ENCODE measurements at places on chromosomes 4 and X. TPM values are rescaled to one million over a fixed set of nuclear protein-coding genes. Genes with fewer than 3 reads are reported as not detected.

DSPP gene
- not detected for total RNA-seq

LNX1 gene
- total RNA-seq = not detected

PDZD4 gene
- not detected for total RNA-seq

TRAM1L1 gene
- total RNA-seq = 0.14 TPM

ENAM gene
- 0.14 TPM for total RNA-seq

KIAA1210 gene
- not detected for total RNA-seq

TLR3 gene
- total RNA-seq = 0.57 TPM

GRCh38 chrX:110178179-110178865, 139.6 kb downstream of the AMMECR1 start:
- peaks cover 14% of the 10 kb centered on the region for H3K36me3 ChIP-seq
- no peak overlapping the region for H3K4me3 ChIP-seq
- peaks cover 52% of the 10 kb centered on the region for H3K4me1 ChIP-seq
- H3K27ac ChIP-seq = no peak overlapping the region
- H3K27me3 ChIP-seq = no peaks in the 10 kb centered on the region

GRCh38 chrX:96564595-96564994, 120.0 kb upstream of the DIAPH2 start:
- H3K4me3 ChIP-seq = no peak overlapping the region
- no peak overlapping the region for H3K27ac ChIP-seq
- H3K36me3 ChIP-seq = no peaks in the 10 kb centered on the region
- peaks cover 1% of the 10 kb centered on the region for H3K27me3 ChIP-seq
- no peaks in the 10 kb centered on the region for H3K4me1 ChIP-seq

DNA sequence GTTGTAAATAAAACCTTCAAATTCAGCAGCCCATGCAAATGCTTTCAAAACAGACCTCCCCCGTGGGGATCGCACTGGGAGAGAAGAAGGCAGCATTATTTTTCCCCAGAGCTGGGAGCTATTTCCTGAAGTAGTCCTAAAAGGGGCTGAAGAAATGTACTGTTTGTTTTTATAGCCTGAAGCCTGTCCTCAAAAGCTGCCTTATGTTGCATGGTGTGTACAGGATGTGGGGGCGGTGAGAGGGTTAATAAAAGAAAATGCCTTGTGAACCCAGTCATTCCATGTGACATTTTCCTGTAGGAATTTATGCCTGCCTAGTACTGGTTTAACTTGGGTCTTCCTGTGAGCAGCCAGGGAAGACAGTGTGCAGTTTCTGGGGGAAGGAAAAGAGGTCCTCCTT, 144.1 kb downstream of the SOWAHB start:
- H3K4me1 ChIP-seq = peaks cover 100% of the 10 kb centered on the region
- peaks cover 67% of the 10 kb centered on the region for H3K36me3 ChIP-seq
- H3K27ac ChIP-seq = peak overlapping the region; percentile 93
- H3K4me3 ChIP-seq = peak overlapping the region; percentile 80
- DNase-seq = peak; percentile 92

DNA sequence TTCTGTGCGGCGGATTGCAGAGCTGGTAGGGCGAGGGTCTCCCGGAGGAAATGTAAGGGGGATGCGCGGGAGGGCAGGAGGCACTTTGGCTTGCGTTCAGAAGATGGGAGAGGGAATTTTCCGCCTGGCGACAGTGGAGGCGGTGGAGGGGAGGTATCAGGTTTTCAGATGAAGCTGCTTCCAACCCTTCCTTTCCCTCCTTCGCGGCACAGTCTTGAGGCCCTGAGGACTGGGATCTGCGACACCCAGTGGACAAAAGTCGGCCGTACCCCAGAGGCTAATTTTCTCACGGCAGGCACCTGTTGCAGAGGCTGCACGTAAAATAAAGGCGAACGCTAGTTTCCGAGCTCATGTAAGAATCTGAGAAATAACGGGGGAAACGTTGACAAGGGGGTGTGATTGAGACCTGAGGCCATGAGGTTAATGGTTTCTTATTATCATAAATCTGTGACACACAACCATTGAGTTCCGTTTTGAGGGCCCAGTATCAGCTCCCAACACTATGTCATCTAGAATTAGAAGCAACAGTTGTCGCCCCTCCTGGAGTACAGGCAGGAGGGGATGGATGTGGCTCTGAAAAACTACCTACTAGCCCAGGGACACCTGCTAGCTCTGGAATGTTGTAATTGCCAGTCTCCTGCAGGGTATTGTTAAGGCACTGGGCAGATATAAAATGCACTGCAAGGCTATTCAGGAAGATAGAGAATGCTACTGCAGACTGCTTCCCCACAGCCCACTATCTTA, 1.1 kb downstream of the ZCCHC18 start:
- H3K27me3 ChIP-seq = peaks cover 9% of the 10 kb centered on the region
- no peaks in the 10 kb centered on the region for H3K36me3 ChIP-seq
- no peak overlapping the region for H3K27ac ChIP-seq
- peak overlapping the region; percentile 88 for H3K4me3 ChIP-seq

DNA sequence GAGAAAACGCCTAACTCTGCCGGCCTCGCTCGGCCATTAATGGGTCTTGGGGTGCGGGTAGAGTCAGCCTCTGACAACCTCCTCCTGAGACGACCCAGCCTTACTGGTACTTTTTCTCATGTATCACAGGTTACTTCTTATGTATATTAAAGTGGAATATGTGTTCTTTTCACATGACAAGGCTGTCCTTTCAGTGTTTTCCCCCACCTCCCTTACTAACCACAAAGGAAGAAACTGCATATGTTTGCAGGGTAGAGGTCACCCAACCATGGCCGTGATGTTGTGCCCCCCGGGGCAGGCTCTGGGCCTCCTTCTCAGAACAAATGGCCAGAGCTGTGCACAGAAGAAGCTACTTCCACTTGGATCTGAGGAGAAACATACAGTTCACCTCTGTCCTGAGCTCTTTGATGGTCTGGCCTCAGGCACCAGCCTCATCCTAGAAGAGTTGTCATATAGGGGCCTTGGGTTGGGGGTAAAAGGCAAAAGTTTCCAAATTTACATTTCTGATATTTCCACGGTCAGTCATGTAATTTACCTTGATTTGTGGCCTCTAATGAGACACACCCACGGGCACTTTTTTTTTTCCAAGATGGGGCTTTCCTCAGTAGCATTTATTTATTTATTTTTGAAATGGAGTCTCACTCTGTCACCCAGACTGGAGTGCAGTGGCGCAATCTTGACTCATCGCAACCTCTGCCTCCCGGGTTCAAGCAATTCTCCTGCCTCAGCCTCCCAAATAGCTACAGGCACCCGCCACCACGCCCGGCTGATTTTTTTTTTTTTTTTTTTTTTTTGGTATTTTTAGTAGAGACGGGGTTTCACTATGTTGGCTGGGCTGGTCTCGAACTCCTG, 1.9 kb downstream of the SOWAHD start:
- no peaks in the 10 kb centered on the region for H3K27me3 ChIP-seq
- H3K36me3 ChIP-seq = no peaks in the 10 kb centered on the region
- no peak for DNase-seq
- no peak overlapping the region for H3K4me3 ChIP-seq

DNA sequence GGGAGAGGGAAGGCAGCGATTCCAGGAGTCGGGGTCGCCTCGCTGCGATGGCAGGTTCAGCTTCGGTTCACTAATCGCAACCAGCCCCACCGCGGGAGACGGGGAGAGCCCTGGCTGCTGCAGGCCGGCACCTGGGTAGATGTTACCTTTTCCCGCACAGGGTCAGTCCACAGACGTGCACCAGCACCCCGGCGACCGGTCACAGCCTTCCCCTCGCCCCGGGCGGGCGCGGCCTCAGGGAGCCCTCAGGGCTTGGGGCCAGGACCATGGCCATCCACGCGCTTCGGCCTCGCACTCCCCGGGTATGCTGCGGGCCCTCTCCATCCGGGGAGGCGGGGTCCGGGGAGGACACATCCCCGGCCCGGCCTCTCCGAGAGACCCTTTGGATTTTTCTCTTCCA, 26.1 kb upstream of the EXOC1L start:
- H3K4me1 ChIP-seq = no peaks in the 10 kb centered on the region
- no peak overlapping the region for H3K27ac ChIP-seq
- H3K27me3 ChIP-seq = peaks cover 12% of the 10 kb centered on the region
- DNase-seq = no peak
- no peaks in the 10 kb centered on the region for H3K36me3 ChIP-seq

GRCh38 chr4:180557348-180557747, 1685.9 kb upstream of the TENM3 start:
- H3K27me3 ChIP-seq = no peaks in the 10 kb centered on the region
- H3K4me3 ChIP-seq = no peak overlapping the region
- no peaks in the 10 kb centered on the region for H3K4me1 ChIP-seq
- H3K27ac ChIP-seq = no peak overlapping the region
- no peak for DNase-seq

DNA sequence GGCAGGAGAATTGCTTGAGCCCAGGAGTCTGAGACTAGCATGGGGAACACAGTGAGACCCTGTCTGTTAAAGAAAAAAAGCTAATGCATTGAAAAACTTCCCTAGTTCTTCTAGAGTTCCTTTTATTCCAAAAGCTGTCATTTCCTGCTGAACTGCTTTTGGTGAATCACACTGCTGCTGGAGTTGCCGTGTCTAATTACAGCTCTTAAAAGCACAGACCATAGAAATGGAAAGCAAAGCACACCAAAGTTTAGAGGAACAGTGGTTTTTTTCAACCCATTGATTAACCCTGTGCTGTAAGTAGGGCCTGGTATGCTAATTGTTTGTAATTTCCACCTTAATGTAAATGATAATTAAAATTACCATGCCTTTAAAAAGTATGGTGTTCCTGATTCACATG, 52.4 kb downstream of the SEPTIN11 start:
- peaks cover 79% of the 10 kb centered on the region for H3K36me3 ChIP-seq
- peak; percentile 77 for DNase-seq
- peaks cover 96% of the 10 kb centered on the region for H3K4me1 ChIP-seq
- peak overlapping the region; percentile 87 for H3K27ac ChIP-seq

- no peak for DNase-seq
- H3K4me3 ChIP-seq = no peak overlapping the region
- H3K27me3 ChIP-seq = no peaks in the 10 kb centered on the region
- H3K36me3 ChIP-seq = no peaks in the 10 kb centered on the region
Measured at GRCh38 chrX:148588649-148589310, 88.4 kb downstream of the AFF2 start.

DNA sequence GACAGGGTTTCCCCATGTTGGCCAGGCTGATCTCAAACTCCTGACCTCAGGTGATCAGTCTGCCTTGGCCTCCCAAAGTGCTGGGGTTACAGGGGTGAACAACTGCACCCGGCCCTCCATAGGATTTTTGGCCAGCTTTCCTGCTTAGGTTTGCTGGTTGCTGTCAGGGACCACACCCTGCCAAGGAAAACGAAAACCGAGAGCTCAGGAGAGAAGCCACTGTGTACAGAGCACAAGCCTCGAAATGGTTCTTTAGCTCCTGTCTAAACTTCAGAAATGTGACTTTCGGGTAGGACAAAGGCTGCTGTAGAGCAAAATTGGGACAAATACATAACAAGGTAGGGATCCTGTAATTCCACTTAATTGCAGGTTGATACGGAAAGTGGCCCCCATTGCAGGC, 146.3 kb upstream of the ATP6AP2 start:
- DNase-seq = no peak
- peaks cover 2% of the 10 kb centered on the region for H3K27me3 ChIP-seq
- H3K4me3 ChIP-seq = peak overlapping the region; percentile 46

DNA sequence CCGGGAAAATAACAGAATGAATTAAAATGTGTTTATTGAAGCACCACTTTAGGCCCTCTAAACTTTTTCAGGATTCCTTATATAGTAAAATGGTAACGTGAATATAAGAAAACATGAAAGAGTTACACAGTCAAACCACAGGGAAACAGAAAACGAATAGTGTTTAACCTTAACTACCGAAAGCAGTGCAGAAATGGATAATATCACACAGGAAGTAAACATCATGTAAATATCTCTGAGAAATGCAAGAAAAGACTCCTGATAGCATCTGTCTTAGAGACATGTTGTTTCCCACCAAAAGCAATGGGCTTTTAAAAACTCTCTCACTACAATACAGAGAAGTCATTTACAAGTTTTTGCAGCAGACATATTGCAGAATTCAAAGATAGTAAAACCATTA, 323.9 kb upstream of the CXXC4 start:
- no peak overlapping the region for H3K27ac ChIP-seq
- no peaks in the 10 kb centered on the region for H3K36me3 ChIP-seq
- no peak overlapping the region for H3K4me3 ChIP-seq
- no peak for DNase-seq
- H3K27me3 ChIP-seq = no peaks in the 10 kb centered on the region

GRCh38 chr4:185726931-185727330, 85.1 kb downstream of the SORBS2 start:
- peaks cover 4% of the 10 kb centered on the region for H3K27me3 ChIP-seq
- no peaks in the 10 kb centered on the region for H3K4me1 ChIP-seq
- no peak overlapping the region for H3K27ac ChIP-seq
- peak; percentile 10 for DNase-seq
- no peaks in the 10 kb centered on the region for H3K36me3 ChIP-seq
- H3K4me3 ChIP-seq = no peak overlapping the region

DNA sequence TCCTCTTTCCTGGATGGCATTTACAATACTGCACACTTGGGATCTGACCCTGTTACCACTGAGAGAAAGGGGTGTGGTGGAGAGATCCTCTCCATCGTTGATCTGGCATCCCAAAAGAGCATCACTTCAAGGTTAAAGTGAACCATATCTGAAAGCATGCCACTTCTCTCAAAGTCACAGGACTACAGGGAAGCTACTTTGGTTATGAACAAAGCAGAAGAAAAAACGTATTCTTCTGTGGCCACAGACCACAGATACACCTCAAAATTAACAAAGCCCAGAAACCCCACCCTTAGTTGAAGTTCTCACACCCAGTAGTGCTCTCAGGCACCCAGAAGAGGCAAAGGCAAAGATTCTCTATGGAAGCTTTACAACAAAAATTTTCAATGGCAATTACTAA, 108.3 kb downstream of the JADE1 start:
- DNase-seq = no peak
- no peak overlapping the region for H3K27ac ChIP-seq
- 0 out of 2 replicates have a peak, but pooled peaks cover 9% of the 10 kb centered on the region for H3K4me1 ChIP-seq

DNA sequence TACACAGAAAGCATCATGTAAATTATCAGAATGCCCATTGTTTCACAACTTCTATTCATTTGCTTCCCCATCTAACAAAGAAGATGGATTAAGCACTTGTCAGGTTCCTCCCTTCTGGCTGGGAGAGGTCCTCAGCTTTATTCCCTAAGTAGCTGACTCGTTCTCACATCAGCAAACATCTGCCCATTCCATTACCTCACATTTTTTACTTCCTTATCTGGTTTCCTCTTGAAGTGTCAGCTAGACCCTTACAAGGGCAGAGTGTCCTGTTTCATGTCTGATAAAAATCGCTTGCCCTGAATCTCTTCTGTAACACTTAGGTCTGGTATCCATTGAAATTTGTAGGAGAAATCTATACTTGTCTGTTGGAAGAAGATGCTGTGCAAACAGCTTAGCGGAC, 34.7 kb downstream of the TMPRSS11A start:
- no peak overlapping the region for H3K27ac ChIP-seq
- H3K4me1 ChIP-seq = peaks cover 20% of the 10 kb centered on the region
- H3K36me3 ChIP-seq = no peaks in the 10 kb centered on the region
- no peak overlapping the region for H3K4me3 ChIP-seq
- H3K27me3 ChIP-seq = peaks cover 3% of the 10 kb centered on the region
- no peak for DNase-seq

DNA sequence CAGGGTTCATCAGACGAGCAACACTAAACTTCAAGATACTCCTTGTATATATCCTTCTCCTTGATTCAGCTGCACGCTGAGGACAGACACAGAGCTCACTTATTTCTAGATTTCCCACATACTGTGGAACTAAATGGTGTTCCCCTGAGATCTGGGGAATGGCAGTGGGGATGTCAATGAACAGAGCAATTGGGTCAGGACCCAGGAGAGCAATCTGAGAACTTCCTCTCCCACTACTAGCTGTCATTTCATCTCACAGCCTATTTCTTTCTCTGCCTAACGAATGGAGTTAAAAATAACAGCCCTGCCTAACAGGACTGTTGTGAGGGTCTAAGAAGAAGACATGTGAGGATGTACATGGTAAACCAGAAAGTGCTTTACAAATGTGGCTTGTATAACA, 10.7 kb downstream of the NAAA start:
- H3K4me3 ChIP-seq = no peak overlapping the region
- 0 out of 2 replicates have a peak, but pooled peaks cover 13% of the 10 kb centered on the region for H3K36me3 ChIP-seq
- H3K4me1 ChIP-seq = no peaks in the 10 kb centered on the region
- DNase-seq = no peak
- no peak overlapping the region for H3K27ac ChIP-seq
- H3K27me3 ChIP-seq = no peaks in the 10 kb centered on the region
